ENCODE measurements at places on chromosomes 16 and 17.

DNA sequence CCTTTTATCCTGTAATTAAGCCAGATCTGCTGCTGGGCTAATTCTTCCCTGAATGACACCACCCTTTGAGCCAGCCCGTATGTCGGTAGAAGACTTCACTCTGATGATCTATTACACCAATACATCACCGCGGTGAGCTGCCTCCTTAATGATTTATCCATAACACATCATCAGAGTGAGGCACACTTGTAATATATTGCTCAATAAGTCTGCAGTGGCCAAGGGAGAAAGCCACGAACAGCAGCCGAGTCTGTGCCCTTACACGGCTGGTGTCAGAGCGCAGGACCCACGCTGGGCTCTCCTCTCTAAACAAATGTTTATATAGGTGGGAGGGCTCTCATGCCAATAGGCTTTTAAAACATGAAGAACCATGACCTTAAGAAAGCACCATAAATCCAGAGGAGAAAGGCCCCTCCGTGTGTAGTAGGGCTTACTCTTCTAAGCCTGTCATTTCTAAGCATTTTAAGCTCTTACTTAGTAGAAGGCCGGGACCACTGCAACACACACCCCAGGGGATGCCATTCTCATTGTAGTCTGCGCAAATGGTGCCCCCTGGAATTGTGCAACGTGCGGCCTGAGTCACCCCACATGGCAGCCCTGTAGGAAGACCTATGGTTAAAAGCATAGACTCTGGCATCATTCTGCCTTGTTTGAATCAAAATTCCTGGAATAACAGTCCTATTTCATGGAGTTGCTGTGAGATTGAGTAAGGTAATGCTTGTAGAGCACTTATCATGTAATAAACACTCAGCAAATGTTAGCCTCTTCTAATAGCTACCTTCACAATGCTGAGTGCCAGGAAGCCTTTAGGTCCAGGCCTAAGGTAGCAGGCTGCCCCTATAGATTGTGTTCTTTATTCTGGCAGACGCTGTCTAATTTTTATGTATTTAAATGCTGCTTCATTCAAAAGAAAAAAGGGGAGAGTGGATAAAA is 26.1 kb downstream of the MRPS23 start:
- DNase-seq, result peak; percentile 59

GRCh38 chr17:38460082-38460715 is 31.9 kb downstream of the ARHGAP23 start:
- no peak for DNase-seq

- no peak for DNase-seq
These were observed 96.7 kb downstream of the STX8 start for GRCh38 chr17:9478889-9479288.

DNA sequence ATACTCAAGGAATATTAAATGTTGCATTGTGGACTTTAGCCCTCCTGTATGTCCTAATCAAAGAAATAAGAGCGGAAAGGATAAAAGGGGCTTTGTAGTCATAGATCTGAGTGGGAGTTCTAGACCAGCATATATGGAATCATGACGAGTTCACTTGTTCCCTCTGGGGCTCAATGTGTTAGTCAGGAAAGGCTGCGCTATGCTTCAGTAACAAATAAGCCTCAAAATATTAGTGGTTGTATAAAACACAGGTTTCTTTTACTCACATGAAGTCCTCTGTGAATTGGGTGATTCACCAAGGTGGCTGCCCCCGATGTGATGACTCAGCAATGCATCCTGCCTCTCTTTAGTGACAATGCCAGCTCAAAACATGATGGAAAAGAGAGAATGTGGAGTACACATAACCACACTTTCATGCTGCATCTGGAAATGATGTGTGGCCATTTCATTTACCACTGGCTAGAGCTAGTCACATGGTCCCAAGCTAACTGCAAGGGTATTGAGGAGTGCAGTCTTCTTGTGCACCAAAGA is 63.3 kb upstream of the IRX5 start:
- no peak for DNase-seq

- peak; percentile 88 for DNase-seq
These were observed 43.8 kb upstream of the DHX40 start for GRCh38 chr17:59521465-59522126.

DNA sequence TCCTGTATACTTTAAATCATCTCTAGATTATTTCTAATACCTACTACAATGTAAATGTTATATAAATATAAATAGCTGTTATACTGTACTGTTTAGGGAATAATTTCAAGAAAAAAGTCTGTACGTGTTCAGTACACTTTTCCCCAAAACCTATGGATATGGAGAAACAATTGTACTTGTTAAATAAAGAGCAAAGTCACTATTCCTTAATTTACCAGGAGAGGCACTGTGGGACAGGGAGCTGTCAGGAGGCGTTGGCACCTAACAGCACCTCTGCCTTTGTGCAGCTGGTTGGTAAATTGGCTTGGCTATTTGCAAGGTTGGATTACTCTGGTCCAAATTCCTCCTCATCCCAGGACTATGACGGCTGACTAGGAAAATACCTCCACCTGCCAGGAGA is 28.0 kb downstream of the CRHR1 start:
- DNase-seq, result peak; percentile 23

- DNase-seq, result no peak
These were observed 5.8 kb upstream of the MYCBPAP start for GRCh38 chr17:50502301-50502990.

GRCh38 chr16:27218756-27219155 is 15.4 kb downstream of the KDM8 start:
- DNase-seq, result no peak

DNA sequence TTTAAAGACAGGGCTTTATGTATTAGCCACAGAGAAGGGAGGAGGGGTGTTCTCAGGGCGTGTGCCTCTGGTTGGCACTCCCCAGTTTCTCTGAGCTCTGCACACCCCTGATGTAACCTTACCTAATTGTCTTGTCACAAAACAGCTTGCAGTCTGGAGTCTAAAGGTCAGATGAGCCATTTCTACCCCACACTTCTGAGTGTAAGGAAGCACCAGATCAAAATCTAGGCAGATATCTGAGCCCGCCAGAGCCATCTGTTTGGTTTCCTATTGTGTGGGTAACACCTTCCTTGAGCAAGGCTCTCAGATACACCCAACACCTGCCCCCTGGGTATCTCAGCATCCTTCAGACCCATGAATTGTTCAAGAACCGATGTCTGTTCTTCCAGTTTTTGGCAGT is 15.5 kb downstream of the CDH1 start:
- no peak for DNase-seq

DNA sequence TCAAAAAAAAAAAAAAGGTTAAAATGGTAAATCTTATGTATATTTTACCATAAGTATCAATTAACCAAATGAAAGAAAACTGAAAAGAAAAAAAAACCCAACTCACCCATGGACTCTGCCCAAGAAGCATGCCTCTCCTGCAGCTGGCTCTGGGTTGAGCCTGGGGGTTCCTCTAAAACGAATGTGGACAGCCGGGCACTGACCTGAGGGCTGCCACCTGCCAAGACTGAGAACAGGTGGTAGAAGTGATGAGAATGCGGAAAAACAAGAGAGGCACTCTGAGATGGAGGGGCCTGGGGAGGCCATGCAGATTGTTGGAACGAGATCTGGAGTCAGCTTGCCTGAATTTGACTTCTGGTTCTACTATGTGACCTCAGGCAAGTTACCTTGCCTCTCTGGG is 85.5 kb upstream of the MSI2 start:
- no peak for DNase-seq

DNA sequence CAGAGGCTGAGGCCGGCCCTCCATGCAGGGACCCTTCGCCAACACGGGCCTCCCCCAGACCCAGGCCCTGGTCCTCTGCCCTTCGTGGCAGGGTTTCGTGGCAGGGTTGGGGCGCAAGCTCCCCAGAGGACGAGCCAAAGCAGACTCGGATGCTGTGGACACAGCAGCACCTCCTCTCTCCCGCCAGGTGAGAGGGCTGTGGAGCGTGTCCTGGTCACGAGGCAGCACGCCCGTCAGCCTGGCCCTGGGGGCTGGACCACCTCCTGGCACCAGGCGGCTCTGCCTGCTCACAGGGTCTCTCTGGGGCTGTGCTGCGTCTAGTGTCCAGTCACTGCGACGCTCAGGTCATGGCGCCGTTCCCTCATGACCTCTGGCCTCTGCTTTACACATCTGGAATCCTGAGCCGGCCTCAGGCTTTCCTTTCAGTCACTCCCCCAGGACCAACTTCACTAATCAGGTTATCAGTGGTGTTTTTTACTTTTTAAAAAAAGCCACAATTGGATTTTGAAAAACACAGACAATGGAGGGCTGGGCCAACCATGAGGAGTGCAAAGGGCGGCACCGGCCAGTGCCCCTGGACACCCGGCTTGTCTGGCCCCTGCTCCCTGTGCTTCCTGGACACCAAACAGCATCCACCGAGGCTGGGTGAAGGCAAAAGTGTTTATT is 5.4 kb downstream of the NDUFAF8 start:
- no peak for DNase-seq

DNA sequence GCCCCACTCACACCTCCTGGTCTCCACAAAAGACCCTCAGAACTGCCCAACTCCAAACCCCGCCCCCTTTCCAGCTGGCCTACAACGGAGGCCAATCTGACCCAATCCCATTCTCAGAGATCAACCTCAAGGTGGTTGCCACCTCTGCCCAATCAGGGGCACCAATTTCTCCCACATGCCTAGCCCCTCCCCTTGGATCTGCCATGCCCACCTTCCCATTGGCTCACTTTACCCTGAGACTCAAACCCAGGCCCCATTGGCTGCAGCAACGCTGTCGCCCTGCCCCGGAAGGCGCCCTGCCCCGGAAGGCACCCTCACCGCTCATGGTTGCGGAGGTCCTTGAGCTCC is 10.6 kb downstream of the ZNF668 start:
- DNase-seq, result no peak

DNA sequence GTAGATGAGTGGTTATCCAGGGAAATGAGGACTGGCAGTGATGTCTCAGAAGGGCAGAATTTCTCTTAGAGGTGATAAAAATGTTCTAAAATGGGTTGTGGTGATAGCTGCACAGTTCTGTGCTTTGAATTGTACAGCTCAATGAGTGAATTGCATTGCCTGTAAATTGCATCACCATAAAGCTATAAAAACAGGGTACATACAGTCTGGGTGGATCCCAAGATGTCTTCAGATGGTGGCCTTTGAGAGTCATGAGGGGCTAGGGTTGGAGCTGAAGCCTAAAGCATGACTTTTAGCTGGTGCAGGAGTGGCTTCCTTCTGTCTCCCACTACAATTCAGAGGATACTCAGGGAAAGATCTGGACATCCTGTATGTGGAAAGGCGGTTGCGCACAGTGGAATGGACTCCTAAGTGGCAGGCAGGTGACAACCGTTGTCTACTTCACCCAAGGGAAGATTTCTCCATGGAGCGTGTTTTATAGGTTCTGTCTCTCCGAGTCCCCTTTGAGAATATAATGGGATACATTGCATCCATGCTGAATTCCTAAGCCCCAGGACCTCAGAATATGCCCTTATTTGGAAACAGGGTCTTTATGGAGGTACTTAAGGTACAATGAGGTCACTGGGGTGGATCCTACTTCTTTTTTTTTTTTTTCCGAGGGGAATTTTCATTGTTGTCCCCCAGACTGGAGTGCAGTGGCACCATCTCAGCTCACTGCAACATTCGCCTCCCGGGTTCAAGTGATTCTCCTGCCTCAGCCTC is 1.6 kb upstream of the IL32 start:
- no peak for DNase-seq

DNA sequence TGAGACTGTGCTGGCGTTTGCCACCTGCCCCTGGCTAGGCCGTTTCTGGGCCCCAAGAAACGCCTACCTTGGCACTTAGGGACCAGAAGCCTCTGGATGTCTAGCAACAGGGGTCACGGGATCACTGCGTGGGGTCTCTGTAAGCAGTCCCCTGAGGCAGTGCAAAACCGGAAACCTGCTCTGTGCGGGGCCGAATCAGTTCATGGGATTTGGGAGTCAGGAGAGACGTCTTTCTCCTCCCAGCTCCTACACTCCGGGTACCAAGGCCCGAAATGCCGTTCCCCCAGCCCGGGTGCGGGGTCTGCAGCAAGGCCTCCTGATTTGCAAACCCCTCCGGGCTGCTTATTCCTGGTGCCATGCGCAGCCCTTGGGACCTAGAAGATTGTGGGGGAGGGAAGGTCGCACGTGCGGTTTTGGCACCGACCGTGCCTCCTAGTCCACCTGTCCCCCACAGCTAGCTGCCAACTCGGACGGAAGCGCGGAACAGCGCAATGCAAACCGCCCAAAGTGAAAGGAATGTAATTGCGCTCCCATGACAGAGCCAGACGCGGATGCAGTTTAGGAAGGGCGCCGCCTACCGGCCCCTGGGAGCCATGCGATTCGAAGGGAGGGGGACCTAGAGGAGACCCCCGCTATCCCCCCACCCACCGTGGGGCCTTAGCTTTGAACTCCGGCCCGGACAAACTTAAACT is 6.5 kb downstream of the IRX5 start:
- DNase-seq, result no peak

- DNase-seq, result peak; percentile 81
These were observed at the start of gene CENPV for GRCh38 chr17:16353317-16354174. Gene CENPV (minus strand): TSS chr17:16353469. CDS start chr17:16353436, 33 bp downstream.

- DNase-seq, result no peak
These were observed 1.2 kb downstream of the EPX start for GRCh38 chr17:58193641-58194255.

GRCh38 chr17:30924341-30924740 is 2.6 kb downstream of the ADAP2 start:
- no peak for DNase-seq

- peak; percentile 74 for DNase-seq
These were observed at the start of gene SRCIN1 for GRCh38 chr17:38605841-38606645. Gene SRCIN1 (minus strand): TSS chr17:38605952. CDS start chr17:38605705, 247 bp downstream.

DNA sequence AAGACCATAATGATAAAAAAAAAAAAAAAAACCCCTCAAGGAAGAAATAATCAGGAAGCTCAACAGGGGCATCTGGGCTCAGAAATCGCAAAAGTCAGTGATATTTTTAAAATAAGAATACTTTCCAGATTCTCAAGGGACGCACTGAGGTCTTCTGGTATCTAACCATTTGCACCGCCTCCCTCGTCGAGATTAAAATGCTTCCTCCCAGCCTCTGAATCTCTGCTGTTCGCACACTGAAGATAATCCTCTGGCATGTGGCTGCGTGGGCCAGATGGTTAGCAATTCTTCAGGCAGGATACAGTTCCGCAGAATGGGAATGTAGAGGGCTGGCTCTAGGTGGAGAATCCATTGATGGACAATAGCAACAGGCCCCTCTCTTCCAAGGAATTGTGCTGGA is 211.7 kb upstream of the CDH5 start:
- no peak for DNase-seq

DNA sequence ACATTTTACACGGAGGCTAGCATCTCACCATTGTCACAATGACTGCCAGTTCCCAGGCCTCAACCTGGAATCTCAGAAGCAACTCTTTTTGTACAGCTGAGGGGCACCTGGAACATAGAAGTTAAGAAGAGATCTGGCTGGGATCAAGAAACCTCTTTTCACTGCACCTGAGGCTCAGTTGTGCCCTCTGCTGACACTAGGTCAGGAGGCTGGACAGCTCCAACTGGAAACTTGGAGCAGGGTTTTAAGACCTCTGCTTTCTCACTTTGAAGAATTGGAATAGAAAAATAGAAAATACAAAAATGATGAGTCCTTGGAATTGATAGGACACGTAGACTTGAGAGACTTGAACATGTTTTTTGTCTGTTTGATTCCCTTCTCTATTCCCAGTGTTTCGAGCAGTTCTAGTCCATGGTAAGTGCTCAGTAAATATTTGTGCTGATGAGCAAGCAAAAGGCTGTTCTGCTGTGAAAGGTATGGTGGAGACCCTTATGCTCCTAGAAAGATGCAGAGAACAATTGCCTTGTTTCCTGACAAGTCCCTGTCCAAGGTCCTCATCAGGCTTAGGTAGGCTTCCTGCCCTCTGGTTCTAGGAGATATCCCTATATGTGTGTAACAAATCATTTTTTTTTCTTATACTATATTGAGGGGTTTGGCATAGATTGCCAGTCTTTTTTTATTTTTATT is 13.6 kb upstream of the PPM1D start:
- peak; percentile 20 for DNase-seq

- no peak for DNase-seq
These were observed 49.2 kb downstream of the KCNJ12 start for GRCh38 chr17:21425321-21425720.

Measured in HEK293T (cell line).